ENCODE measurements at places on chromosomes 7 and 10.

DNA sequence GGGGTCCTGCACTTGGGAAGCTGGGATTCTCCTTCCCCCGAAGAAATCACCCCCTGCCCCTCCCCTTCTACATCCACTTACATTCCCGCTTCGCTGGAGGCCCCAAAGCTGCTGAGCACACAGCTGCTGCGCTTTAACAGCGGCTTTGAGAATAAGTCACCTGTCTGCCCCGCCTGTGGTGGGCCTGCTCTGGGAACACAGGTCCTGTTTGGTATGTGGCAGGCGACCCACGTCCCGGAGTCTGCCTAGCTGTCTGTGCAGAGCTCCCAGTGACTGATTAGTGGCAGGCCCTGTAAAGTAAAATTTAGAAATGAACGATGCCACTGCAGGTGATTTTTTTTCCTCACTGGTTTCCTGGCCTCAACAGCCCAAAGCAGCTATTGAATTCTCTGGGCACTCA lies 47.0 kb downstream of the CDH23 start:
- DNase-seq = no peak

- no peak for DNase-seq
Measured at GRCh38 chr10:117492504-117492903, 50.0 kb upstream of the EMX2 start.

DNA sequence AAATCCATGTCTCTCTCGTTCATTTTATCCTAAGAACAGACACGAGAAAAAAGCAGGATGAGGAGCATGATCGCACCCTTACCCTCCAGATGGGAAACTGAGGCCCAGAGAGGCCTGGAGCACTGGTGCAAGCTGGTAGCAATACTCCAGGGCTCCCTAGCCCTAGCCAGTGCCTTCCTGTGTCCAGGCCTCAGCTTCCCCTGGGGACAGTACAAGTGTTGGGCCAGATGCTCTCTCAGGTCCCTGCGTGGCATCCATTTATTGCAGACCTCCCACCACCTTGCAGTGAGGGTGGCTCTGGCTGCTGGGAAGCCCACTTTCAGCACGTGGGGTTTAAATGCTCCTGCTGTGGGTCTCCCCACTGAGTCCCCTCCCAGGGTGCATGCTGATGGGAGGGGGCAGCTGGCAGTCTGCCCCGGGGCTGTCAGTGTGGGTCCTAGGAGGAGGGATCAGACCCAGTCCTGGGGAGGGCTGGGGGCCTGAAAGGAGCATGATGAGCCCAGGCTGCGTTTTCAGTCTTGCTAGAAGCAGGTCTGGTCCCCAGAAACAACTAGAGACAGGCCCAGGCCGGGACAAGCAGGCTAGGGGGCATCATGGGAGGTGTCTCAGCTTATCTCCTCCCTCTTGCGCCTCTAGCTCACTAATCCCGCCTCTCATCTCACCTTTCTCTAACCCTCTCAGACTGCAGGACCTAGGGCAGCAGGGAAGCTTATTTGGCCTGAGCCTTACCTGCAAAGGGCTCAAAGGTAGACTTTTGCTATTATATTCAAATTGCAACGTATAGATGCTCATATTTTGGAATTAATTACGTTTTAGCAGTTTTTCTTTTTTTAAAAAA lies 662 bp upstream of the PPIF start:
- DNase-seq = no peak

GRCh38 chr7:50069613-50070012 lies 23.4 kb downstream of the ZPBP start:
- no peak for DNase-seq

DNA sequence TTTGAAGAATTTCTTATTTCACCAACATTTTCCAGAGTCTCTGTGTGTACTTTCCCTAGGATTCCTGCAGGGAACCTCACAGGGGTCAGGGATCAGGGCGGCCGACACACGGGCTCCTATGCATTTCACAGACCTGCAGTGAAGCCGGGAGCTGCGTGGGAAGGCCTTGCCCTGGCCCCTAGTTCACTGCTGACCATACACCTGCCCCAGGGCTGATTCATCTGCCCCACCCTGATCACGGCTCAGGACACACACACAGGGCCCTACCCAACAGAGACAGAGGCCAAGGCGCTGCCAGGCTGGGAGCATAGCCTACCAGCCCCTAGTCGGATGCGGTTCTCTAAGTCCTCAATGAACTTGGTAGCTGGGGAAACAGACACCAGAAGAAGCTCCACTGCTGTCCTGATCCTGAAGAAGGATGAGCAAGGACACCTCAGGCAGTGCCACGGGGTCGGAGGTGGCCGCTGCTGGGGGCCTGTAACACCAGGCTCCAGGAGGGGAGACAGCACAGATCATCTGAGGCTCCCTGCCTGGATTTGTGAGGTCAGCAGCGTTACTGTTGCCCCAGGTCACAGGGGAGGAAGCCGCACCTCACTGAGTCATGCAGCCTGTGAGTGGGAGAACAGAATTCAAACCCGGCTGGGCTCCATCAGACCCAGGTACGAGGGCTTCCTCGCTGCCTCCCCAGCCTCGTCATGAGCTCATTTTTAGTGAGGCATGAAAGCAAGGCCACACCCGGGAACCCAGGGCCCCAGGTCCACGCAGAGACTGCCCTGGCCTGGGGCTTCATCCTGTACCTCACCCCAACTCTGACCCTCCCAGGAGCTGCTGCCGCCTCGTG lies 278.8 kb upstream of the PPP2R2D start:
- DNase-seq = no peak

GRCh38 chr7:108660465-108660864 lies 90.8 kb downstream of the DNAJB9 start:
- DNase-seq = no peak

DNA sequence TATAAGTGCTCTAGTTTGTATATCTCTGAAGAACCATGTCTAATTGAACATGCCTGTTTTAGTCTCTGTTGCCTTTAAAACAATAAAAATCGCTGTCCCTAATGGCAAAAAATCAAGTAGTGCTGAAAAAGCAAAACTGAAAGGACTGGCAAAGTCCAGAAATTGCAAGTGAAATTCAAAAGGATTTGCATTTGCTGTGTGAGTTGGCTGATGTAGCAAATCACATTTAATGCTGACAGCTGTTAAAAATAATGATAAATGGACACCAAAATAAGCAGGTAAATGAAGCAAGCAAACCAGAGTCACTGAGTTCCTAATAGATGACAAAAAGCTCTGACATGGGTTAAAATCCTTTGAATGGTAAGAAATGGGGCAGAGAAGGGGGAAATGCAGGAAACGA lies 874.1 kb downstream of the GRM8 start:
- no peak for DNase-seq

- DNase-seq = no peak
Measured at GRCh38 chr10:131968949-131969348, 12.8 kb downstream of the BNIP3 start.

GRCh38 chr7:5395246-5395645 lies 28.4 kb downstream of the TNRC18 start:
- no peak for DNase-seq

- peak; percentile 40 for DNase-seq
Measured at GRCh38 chr10:101694674-101695403, at the start of gene FBXW4. TSS of gene FBXW4 (minus strand) at chr10:101695170. CDS start at chr10:101695105, 65 bp downstream.

DNA sequence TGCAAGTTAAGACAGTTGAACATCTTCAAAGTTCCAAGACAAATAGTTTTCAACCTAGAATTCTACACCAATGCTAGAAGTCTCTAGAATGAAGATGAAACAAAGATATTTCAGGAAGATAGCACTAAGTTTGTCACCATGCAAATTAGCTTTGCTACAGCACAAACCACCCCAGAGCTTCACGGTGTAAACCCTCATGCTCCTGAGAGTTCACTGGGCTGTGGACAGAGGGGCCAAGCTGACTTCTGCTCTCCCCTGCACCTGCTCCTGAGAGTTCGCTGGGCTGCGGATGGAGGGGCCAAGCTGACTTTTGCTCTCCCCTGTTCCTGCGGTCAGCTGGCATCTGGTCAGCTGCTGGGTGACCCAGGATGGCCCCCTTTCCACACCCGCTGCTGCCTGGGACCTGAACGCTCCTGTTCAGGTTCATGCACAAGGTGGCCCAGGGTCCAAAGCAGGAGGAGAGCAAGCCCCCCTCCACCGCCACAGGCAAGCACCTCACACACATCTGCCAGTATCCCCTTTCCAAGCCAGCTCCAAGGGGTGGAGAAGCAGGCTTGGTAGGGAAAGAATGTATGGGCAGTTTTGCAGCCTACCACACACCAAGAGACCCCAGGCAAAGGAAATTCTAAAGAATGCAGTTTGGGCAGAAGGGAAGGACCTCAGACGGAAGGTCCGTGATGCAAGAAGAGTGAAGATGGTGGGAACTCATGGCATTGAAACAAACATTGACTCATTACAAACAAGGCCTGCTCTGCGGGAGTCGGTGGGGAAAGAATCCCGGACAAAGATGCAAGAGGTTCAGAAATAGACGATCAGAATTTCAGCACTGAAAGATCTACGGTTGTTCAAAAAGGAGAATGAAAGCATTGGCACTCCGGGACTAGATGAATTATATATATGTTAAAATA lies 137.8 kb upstream of the PPP2R2D start:
- no peak for DNase-seq

DNA sequence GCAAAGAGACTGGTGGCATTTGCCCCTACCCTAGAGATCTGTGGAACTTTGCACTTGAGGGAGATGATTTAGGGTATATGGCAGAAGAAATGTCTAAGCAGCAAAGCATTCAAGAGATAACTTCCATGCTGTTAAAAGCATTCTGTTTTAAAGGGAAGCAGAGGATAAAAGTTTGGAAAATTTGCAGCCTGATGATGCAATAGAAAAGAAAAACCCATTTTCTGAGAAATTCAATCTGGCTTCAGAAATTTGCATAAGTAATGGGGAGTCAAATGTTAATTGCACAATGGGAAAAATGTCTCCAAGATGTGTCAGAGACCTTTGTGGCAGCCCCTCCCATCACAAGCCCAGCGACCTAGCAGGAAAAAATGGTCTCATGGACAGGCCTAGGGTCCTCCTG lies 361.7 kb downstream of the ANKRD7 start:
- DNase-seq = no peak

- DNase-seq = no peak
Measured at GRCh38 chr7:15820319-15820718, 133.8 kb upstream of the MEOX2 start.

GRCh38 chr7:156423876-156424275 lies 216.7 kb upstream of the RNF32 start:
- no peak for DNase-seq

DNA sequence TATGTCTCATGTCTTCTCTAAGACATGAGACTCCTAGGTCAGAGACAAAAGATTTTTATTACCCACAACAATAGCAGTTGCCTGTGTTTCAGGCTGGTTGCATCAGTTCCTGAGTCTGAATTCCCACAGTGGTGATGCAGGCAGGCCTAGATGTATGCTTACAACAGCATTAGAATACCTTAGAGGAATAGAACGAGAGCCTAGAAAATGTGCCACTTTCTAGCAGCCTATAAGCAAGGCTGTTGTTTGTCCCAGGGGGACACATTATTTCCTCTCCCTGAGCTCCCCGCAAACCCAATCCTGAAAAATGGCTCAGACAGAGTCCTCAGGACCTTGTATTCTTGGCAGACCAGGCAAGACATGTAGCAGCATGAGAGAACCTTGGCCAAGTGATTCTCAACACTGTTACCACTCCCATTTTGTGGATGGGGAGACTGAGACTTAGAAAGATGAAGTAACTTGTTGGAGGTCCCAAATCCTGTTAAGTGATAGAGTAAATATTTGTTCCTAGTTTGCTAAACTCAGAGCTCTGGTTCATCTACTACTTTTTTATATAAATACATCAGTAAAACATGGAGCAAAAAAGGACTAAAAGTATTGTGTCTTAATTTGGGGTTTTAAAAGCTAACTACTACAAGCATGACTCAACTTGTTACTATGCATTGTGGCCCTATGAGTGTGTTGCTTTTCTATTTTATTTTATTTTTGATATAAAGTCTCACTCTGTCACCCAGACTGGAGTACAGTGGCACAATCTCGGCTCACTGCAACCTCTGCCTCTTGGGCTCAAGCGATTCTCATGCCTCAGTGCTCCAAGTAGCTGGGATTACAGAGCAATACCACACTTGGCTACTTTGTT lies 14.2 kb downstream of the VTI1A start:
- no peak for DNase-seq

DNA sequence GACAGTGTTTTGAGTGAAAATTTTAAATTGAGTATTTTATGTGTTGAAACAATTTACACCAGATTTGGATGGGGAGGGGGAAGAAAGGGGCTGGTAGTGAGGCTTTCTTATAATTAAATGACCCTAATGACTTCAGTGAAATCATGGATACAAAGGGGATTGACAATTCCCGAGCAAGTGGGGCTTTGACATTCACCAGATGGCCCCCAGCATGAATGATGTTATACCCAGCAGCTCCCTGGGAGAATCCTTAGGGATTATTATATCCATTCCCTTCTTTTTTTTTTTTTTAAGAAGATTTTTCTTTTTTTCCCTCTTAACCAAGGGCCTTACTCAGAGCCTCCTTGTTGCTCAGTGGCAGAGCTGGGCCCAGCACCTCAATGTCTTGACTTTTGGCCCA lies 17.9 kb downstream of the PLPP4 start:
- no peak for DNase-seq

DNA sequence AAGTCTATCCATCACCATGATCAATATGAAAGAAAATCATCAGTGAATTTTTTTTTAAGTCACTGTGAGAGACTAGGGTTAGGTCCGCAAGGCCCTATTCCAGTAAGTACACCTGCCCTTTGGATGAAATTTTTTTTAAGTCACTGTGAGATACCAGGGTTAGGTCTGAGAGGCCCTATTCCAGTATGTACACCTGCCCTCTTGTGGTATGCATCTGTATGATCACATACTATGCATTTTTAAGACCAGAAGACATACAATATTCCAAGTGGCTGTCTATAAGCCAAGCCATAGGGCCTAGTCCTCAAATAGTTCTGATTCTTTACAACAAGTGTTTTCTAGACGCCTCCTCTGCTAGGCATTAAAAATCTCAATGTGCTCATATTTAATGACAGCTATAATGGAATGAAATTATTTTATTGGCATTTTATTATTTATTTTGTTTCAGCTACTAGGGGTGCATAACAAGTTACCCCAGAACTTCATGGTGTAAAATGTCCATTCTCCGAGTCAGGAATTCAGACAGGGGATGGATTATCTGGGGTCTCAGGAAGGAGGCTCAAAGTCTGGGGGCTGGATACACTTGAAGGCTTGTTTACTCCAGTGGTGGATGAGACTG lies 53.1 kb downstream of the TEX36 start:
- no peak for DNase-seq

DNA sequence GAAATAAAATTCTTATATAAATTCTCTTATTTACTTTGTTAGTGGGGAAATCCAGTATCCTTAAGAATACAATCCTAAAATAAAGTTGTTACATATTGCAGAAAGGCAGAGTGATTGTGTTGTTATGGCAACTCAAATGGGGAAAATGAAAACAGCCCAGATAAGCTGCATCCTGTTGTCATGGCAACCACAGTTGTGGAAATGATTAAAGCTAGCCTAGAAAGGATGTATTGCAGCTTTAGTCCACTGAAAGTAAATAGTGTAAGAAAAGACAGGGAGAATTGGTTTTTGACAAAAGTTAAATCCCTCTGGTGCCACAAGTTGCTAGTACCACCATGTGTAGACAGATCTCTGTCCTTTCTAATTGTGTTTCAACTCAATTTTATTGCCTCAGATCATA lies 43.2 kb downstream of the BTRC start:
- DNase-seq = no peak

DNA sequence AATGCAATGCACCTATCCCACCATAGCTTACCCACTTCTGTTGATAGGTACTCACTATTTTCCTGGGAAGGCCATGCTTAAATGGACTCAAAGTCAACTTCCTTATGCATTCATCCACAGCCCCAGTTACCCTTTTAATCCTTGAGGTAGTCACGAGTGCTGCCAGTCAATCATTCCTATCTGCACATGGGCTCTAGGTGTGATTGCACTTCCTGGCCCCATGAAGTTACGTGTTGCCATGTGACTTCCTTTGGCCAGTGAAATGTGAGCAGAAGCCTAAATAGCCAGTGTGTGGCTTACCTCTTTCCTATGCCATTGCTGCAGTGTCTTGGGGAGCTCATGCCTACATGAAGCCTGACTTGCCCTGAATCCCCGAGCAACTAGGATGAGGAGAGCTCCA lies 23.5 kb upstream of the EIF5AL1 start:
- no peak for DNase-seq

All from T1000 (cell line).